GM20000 (cell line): ENCODE measurements at places on chromosomes 13 and 19.

GRCh38 chr19:50414864-50415660 is 3.7 kb upstream of the SPIB start:
- DNase-seq = peak; percentile 92

- no peak for DNase-seq
These were observed 18.3 kb upstream of the KLF5 start for GRCh38 chr13:73040484-73040883.

GRCh38 chr19:42126574-42126973 is 5.7 kb downstream of the POU2F2 start:
- no peak for DNase-seq

- DNase-seq = no peak
These were observed 5.4 kb downstream of the TMEM150B start for GRCh38 chr19:55319785-55320184.

DNA sequence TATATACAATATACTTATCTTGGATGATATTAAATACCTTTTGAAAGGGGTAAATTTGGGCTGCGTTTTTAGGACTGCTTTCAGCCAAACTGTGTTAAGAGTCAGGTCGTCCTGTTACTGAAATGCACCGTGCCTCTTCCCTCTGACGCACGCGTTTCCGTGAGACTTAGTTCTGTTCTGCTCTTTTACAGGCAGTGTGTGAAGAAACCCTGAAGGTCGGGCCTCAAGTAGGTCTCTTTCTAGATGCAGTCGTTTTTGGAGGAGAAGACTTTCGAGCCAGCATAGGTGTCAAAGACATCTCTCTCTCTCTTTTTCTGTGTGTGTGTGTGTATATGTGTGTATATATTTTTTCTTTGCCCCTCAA is 107.0 kb downstream of the ZIC5 start:
- no peak for DNase-seq

GRCh38 chr13:97256343-97256783 is 34.2 kb downstream of the MBNL2 start:
- DNase-seq = no peak

GRCh38 chr13:99221567-99222239 is 21.0 kb downstream of the UBAC2 start:
- DNase-seq = no peak

DNA sequence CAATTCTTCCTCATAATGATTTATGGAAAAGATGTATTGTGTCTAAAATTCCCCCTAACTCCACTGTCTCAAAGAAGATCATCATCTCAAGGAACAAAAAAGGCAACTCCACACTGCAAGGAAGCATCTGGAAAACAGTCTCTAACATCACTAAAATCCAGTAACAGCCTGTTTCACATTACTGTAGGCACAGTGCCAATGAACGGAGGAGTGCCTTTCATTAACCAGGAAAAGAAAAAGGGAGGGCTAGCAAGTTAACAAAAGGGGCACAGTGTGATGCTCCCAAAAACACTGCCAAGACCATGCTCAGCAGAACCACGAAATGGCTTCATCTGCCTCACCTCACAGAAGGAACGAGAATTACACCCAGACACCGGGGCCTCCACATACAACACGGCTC is 8.5 kb downstream of the TMTC4 start:
- no peak for DNase-seq

- no peak for DNase-seq
These were observed 622 bp upstream of the FDX2 start for GRCh38 chr19:10316229-10317044.

DNA sequence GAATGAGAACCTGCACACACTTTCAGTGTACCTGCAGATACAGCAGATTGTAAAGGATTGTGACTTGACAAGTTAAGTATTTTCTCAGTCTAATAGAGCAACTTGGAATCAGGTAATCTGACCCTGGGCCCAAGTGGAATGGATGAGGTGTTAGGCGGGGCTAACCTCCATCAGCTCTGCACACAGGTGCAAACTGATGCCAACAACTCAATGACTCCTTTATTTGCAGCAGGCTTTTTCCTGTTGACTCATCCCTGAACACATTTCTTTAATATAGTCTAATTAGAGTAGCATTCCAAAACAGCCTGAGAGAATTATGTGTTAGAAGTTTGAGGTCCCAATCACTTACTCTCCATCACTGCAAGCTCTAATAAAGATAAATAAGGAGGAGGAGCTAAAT is 48.8 kb downstream of the TPT1 start:
- DNase-seq = no peak

- DNase-seq = no peak
These were observed 220.3 kb downstream of the POU4F1 start for GRCh38 chr13:78383071-78383484.
